ENCODE measurements at places on chromosomes 1 and 21.

DNA sequence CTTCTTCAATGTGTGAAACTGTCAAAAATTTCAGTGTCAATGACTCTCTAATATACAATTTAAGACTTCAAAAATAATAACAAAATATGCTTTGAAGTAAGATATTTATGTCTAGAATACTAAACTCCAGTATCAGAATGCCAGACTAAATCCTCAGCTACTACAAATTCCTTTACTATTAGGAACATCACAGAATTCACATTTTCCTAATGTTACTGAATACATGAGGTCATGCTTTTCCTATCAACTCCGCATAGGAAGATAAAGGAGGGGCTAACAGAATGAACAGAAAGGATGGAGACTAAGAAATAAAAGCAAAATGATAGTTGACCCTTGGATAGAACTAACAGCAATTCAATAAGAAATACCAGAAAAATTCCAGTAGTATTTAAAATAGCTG, 292.7 kb downstream of the SDCCAG8 start:
- ATAC-seq: no peak

DNA sequence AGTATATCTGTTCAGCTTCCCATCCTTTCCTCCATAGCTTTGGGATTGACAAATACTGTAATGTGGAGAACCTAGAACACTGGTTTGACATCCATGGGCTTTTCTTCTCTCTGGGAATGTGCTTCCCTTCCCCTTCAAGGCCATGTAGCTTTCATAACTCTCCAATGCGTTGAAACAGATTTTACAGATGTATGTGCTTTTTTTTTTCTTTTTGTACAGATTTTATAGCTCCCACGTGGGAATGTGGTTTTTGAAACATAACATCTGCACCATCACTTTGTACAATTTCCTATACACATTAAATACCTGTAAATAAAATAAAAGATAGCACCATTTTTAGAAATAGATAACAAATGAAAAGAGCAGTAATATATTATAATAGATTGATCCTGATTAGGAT, 138.5 kb upstream of the TMPRSS15 start:
- ATAC-seq: no peak

DNA sequence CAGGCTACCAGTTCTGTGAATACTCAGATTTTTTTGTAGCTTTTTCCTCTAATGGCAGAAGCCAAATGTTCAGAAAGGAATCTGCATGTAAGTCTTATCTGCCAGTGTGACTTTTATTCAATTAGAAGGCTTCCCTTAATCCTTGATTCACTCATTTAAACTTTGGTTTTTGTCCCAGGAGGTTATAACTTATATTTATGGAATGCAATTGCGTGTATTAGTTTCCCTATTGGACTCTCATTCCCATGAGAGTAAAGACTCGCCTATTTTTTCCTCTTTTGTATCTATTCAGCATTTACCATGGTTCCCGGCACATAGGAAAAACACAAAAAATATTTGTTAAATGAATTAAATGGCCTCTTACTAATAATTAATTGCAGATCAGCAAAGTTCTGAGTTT, 3.5 kb downstream of the NTMT2 start:
- no peak for ATAC-seq

DNA sequence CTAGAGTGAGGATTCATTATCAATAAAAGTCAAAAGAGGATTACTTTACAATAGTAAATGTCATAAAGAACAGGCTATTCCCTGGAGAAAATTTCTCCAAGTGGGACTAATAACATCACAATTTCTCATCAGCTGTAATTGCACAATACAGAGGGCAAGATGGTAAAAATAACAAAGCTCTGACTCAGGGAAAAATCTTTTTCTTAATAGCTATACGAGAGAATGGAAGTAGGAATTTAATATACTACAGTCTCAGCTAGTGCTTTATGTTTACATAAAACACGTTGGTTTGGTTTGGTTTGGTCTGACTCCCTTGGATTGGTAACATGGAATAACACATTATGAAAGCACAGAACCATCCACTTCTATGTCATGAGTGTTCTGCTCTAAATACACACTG, 397.6 kb downstream of the LRRIQ3 start:
- ATAC-seq: no peak
